ENCODE measurements at places on chromosomes 12 and 14. TPM values are rescaled to one million over a fixed set of nuclear protein-coding genes. Genes with fewer than 3 reads are reported as not detected.

DNA sequence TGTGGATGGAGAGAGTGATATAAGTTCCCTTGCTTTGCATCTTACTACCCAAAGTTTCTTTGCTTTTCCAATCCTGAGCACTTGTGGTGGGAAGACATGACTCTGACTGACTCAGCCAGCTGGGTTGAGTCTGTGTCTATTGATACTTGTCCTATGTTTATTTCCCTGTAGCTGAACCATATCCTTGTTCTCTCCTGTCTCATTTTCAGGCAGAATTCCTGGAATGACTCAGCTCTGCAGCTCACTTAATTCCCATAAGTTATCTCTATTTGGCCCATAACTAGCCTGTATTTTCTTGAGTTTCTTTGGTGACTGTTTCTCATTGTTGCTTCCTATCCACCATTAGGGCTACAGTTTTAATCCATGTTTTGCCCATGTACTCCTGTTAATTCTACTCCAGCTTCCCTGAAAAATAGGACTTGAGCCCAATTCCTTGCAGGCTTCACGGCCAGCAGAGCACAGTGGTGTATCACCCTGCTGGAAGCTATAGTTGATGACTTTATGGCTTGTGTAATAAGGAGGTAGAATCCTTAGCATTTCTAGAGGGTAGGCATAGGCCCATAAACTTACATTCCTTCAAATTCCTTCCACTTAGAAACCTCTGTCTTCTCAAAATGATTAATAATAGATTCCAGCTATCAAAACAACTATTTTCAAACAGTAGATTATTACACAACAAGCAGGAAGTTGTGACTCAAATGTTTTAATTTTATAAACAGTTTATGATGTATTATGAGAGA lies 183.1 kb downstream of the TMTC3 start:
- DNase-seq, result no peak

C12orf75 gene
- total RNA-seq, result 37.6 TPM

- DNase-seq, result no peak
These were observed 75.1 kb downstream of the NOC4L start for GRCh38 chr12:132219323-132219722.

NRL gene
- total RNA-seq, result 1.1 TPM

CLEC4D gene
- total RNA-seq, result not detected

FGF23 gene
- 0.42 TPM for total RNA-seq

GRCh38 chr12:70643939-70644338 lies 6.7 kb upstream of the PTPRB start:
- DNase-seq, result no peak

STXBP6 gene
- 19.3 TPM for total RNA-seq

GRCh38 chr12:44544018-44544417 lies 332.1 kb downstream of the NELL2 start:
- no peak for DNase-seq

GRCh38 chr12:11795913-11796459 lies 146.5 kb downstream of the ETV6 start:
- no peak for DNase-seq

KRT83 gene
- total RNA-seq, result not detected
